T47D (cell line): ENCODE measurements at places on chromosomes 2 and 18.

DNA sequence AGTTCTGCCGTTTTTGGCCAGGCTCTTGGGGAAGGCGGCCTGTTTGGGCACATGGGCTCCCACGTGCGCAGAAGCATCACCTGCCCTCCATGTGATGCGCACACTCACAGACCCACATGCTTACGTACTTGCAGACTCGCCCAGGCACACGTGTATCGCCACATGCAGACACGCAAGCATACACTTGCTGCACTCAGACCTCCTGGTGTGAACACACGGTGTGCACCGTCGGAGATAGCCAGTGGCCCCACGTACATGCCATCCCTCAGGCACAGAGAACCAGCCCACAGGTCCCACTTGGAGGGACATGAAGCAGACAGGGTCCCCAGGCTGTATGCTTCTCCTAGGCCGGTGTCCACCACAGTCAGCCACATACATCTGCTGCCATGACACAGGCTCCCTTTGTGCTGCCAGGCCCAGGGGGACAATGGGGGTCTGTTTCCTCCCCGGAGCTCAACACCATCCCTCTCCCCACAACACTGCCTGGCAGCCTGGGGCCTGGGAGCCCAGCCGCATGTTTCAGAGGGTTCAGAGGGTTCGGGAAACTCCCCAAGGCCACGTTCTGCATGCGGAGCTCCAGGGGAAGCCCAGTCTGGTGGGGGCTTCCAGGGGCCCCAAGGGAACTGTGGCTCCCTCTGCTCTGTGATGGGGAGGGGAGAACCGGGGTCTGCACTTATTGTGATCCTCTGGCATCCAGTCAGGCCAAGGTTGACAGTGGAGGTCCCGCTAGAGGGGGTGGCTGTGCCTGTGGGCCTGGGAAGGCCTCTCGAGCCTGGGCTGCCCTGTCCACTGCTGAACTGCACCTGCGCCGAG is 208.1 kb upstream of the HAAO start:
- DNase-seq, result no peak

- DNase-seq, result no peak
Measured at GRCh38 chr2:1823187-1824169, 79.2 kb upstream of the PXDN start.

DNA sequence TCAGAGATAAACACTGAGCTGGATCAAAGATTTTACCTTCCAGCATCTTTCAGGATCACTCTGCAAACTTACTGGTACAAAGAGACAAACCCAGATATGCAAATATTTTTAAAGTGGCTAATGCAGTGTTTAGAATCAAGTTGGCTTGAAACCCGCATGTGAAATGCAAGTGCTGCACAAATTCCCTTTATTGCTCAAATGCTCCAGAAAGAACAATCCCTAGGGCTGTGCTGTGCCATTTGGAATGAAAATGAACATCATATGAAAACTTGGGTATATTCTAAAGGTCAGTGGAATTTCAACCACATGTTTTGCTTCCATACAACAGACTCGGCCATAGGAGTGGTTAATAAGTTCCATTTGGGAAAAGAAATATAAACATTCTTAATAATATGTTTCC is 139.1 kb downstream of the VWC2L start:
- DNase-seq, result no peak

GRCh38 chr2:237940828-237941227 is 26.0 kb upstream of the UBE2F start:
- DNase-seq, result no peak

GRCh38 chr2:85409845-85410583 is at the start of gene CAPG:
CAPG (minus strand) TSS chr2:85410366; CDS start chr2:85402145, 8,221 bp downstream.
- DNase-seq, result no peak

DNA sequence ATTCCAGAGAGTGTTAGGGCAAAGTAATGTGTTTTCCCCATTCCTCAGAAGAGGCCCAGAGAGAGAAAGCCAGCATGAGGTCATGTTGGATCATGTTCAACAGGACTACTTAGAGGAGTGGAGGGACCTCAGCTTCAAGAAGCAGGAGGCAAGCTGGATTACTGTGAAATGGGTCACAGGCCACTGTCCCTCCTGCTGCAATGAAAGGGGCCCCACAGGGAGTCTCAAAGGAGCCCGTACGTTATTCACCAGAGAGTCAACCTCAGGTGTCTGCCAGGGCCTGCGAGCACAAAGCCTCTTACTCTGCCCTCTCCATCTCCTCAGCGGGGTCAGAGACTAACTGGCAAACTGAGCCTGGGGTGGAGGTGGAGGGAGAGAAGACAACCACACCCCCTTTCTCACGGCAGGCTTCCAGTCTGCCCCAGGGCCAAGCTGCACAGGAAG is 27.2 kb upstream of the ACYP2 start:
- no peak for DNase-seq

GRCh38 chr2:62313449-62314227 is 117.7 kb downstream of the B3GNT2 start:
- no peak for DNase-seq

GRCh38 chr2:20012282-20013125 is at the start of gene MATN3:
MATN3 (minus strand) TSS chr2:20012668; CDS start chr2:20012631, 37 bp downstream.
- peak; percentile 38 for DNase-seq

DNA sequence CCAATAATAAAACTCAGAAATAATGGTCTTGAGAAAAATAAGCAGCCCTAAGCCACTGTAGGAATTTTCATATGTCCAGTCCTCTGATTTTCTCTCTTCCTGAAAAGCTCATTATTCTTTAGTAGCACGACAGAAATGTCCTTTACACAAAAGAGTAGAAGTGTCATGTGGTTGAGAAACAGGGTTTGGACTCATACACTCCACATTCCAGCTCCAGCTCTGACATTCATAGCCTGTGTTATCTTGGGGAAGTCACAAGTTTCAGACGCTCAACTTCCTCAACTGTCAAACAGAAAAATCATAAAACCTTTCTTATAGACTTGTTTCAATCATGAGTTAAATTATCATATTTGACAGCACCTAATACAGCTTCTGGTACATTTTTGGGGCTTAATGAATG is 511.5 kb downstream of the TNS1 start:
- no peak for DNase-seq

GRCh38 chr2:222196159-222196558 is 102.6 kb downstream of the PAX3 start:
- DNase-seq, result no peak

DNA sequence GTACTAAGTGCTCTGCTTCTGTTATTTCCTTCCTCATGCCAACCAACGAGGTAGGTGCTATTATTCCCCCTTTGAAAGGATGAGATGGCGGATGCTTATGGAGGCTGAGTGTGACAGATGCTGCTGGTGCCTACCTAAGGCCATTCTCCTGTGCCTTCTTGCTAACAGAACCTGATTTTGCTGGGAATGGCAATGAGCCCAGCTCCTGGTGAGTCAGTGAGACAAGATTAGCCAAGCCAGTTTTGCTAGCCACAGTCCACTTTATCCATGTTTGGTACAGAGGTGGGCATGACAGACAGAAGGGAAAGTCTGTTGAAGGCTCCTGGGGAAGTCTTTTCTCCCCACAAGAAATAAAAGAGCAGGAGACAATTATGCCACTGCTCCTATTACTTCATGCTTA is 43.7 kb upstream of the TMEM163 start:
- DNase-seq, result no peak

DNA sequence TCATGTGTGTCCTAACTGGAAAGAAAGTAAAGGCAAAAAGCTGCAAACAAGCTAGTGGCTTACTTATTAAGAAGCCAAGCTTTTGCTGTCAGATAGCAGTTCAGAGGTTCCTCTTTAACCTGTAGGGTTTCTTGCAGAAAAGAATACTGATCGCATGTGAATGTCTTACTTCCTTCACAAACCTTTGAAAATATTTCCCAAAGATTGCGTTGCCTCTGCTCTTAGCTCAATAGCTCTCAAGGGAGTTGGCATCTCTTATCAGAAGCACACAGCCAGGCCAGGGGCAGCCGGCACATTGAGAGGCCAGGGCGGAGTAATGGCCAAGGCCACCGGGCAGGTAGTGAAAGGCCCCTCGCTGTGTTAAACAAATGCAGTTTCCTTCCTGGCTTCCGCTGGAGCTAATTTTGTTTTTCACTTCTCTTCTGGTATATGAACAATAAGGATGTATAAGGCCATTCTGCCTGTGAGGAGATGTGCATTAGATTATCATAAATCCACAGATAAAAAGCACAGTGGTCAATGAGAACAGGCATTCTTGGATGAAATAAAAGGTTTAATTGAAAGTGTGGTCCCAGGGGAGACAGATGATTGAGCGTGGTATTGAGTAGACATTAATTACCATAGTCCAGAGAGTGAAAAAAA is 542.4 kb upstream of the NRP2 start:
- no peak for DNase-seq

DNA sequence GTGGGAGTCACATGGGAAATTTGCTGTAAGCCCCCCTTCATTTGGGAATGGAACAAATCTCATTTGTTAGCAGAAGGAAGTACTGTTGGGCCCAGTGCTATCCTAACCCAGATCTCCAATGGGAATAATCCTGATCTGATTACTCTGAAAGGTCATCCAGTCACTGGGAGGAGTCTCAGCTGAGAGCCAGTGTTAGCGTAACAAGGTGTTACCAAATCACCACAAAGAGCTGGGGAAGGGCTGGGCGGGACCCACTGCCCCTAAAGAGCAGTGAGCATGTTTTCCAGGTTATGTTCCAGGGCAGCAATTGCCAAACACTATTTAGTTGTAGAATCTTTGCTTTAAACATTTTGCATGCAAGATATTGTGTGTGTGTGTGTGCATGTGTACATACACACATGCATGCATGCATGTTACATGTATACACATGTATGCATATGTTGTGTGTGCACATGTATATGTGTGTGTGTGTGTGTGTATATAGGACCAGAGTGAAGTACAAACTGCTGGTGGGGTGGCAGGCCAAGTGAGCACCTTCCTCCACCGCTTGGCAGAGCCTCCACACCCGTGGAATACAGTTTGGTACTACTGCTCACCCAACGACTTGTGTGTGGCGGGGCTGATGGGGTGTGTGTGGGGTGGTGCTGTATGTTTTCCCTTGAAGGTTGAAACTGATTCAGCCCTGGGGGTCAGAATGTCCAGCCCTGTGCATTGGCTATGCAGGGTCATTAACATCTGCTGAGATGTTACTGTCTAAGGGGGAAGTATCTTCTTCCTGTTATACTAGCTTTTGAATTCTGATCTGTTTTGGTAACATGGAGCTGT is 15.2 kb downstream of the INPP5D start:
- no peak for DNase-seq

GRCh38 chr2:128474036-128474955 is 155.6 kb upstream of the HS6ST1 start:
- DNase-seq, result no peak

GRCh38 chr18:77967791-77968190 is 718.1 kb downstream of the GALR1 start:
- no peak for DNase-seq

- no peak for DNase-seq
Measured at GRCh38 chr18:76134628-76135027, 360.4 kb downstream of the ZNF516 start.

DNA sequence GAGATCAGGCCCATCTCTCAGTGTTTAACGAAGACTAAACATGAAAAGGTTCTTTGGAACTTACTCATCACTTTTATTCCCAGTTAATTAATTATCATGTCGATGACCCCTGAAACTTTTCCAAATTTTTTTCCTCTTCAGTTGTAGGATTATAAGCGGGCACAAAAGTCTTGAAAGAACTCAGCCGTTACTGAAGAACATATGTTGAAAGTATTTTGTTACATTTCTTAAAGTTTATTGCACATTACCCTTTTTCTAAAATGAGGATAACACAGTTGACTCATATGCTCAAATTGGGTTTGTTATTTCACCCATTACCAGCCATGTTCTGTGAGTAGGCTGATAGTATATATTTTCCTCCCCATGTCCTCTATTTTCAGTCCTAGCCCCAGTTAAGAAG is 75.9 kb upstream of the COL3A1 start:
- no peak for DNase-seq

DNA sequence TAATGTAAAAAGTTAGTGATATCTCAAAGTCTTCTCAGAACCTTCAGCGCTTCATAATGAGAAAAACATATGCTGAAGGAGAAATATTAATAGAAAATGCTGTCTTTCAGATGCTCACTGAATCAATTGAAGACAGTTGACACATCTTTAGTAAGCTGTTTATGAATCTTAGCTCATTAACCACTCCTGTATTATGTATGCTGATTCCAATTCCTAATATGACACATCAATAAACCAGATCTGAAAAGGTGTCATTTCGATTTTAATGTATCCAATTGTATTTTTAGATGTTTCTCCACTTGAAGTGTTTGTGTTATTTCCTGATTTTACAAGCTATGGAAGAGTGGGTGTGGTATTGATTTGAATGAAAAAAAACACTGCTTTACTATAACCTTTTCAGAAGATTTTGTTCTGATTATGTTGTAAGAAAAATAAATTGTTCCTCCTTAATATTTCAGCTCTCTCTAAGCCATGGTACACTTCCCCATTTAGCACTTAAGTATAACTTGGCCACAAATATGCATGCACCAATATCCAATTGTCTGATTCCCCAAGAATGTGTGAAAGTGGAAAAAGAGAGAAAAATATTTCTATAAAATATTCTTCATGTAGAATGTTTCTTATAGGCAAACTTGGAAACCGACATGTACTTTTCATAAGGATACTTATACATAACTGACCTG is 569.8 kb downstream of the ARHGAP15 start:
- DNase-seq, result no peak

- no peak for DNase-seq
Measured at GRCh38 chr2:110678457-110679336, 834 bp upstream of the BUB1 start.

DNA sequence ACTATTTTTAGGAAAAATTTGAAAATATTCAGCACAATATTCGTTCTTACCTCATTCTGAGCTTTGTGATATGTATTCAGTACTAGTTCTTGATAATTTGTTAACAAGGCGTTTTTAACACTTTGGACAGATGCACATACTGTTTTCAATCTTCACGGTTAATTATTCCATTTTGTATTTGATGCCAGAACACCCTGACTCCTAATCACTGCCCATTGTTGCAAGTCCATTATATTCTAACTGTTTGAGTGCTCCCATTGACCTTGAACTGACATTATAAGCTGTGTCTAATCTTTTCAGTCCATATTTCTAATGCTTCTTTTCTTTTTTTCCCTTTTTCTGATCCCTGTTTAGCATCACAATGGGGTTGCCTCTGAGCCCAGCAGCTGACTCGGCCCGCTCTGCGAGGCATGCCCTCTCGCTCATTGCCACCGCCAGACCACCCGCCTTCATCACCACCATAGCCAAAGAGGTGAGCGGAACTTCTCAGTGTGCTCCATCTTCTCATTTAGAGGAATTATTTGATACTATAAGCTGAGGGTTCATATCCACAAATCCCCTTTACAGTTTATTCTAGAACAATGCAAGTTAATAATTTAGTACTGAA is 211.3 kb upstream of the BOD1L2 start:
- no peak for DNase-seq

DNA sequence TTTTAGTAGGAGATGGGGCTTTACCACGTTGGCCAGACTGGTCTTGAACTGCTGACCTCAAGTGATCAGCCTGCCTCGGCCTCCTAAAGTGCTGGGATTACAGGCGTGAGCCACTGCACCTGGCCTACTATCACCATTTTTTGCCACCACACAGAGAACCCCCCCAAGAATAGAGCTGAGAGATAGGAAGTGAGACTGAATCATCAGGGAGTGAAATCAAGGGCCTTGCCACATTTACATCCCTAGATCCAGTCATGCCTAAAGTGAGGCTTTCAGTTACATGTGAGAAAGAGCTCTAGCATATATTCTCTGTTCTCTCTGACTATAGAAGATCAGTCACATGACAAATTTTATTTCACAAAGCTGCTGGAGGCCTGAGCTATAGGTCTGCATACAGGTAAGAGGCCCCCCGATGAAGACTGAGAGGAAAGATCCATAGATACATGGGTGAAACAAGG is 28.0 kb upstream of the KCMF1 start:
- DNase-seq, result no peak

GRCh38 chr2:1698188-1698945 is 45.9 kb downstream of the PXDN start:
- no peak for DNase-seq
